Activated CD8-positive, alpha-beta T cell treated with anti-CD3 and anti-CD28 coated beads, Interleukin-2, amount 10 ng/mL, durations not matched to agents 7 days and 5 days (primary cell): ENCODE measurements at places on chromosomes 2 and 18. TPM values are rescaled to one million over a fixed set of nuclear protein-coding genes. Genes with fewer than 3 reads are reported as not detected.

DNA sequence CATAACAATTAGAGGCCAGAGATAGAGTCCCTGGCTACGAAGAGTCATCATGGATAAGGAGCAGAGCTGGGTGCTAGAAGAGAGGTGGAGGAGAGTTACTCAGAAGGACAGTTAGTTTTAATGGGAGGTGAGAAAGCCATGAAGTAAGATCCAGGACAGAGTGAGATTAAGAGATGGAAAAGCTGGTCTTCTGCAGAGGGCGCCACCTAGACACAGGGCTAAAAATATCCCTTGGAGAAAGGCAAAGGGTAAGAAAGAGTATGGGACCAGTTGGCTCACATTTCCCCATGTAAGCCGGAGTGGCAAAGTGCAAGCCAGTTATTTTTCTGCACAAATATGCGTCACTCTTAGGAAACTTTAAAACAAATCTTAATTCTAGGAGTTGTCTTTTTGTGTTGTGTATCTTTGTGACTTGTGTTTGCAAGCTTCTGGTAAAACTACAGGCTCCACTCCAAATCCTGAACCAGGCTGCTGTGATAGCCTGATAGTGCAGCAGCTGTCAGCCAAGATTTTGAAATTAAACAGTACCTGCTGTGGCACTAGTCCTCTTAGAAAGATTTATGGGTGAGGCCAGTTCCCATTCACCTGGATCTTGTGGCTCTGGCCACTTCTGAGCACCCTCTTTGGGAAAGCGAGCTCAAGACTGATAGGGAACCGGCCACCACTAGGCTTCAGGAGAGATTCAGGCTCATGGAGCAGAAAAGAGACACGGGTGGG, 204.2 kb downstream of the TPGS2 start:
- DNase-seq: no peak

GRCh38 chr2:85986121-85986520, 97.3 kb upstream of the ST3GAL5 start:
- DNase-seq: no peak

GRCh38 chr2:231193216-231193615, 5.2 kb upstream of the ARMC9 start:
- no peak for DNase-seq

DNA sequence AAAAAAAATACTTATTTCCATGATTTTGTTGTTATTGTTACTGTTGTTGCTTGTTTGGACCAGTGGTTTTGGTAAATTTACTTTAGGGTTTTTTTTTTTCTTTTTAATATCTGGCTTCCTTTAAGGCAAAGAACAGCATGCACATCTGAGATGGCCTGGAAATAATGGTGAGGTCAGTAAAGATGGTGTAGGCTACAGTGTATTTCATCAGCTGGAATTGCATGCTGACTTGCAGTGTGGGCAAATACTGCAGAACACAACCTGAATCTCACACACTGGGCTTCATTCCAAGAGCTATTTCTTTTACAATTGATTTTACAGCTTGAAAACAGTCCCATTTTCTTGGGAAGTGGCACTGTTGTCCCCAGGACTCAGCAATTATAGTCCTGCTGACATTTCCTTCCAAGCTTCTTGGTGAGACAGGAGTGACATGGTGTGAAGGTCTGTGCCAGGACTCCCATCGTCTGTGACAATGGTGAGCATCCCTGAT, 376.1 kb upstream of the SOX11 start:
- DNase-seq: no peak

DNA sequence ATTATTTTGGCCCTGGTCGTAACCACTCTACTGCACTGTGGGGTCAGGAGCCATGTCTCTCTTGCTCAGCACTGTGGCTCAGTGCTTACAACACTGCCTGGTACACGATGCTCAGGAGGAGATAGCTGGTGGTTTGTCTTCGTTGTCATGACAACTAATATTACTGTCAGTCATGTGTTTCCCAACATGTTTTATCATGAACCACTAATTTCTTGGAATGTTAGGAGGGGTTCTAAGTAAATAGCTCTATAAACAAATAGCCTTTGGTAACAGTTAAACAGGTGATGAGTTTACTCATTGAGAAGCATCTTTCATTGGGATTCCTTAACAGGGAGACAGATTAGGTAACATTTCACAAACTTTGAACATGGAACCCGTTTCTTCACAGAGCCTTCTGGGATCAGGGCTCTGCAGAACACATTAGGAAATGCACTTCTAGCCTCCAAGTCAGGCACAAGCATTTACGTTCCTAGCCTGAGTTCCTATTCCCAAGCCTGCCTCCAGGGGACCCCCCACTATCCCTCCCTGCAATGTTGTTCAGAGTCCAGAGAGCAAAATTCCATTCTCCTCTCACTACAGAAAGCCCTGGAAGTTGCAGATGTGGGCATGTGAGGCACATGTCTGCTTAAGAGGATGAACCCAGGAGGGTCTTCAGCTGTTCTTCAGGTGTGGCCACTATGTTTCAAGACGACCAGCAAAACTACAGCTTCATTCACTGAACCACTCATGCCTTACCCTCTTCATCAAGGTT, 6.4 kb upstream of the RBM44 start:
- DNase-seq: no peak

Gene HRH4
- not detected for total RNA-seq

Gene CTDSP1
- total RNA-seq: 185 TPM

DNA sequence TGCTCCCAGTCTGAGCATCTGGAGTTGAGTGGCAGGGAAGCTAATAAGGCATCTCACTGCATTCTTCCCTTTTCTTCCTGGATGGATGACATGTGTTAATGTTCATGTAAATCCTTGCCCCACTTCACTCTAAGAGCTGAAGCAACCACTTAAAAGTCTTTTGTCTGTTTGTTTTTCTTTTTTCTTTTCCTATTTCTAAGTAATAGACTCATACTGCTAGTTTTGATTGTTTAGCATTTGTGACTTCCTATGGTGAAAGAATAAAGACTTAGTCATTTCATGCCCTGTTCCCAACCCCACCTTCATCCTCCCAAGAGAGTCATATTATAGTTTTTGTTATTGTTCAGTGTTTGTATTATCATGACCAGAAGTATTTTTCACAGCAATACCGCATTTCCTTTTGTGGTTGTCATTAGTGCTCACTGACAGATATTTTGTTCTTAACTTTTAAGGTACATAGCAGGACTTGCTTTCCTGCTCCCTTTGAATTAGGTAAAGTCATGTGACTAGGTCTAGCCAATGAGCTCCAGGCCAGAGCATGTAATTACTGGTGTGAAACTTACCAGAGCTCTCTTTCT, 18.1 kb upstream of the SPP2 start:
- DNase-seq: peak; percentile 63

DNA sequence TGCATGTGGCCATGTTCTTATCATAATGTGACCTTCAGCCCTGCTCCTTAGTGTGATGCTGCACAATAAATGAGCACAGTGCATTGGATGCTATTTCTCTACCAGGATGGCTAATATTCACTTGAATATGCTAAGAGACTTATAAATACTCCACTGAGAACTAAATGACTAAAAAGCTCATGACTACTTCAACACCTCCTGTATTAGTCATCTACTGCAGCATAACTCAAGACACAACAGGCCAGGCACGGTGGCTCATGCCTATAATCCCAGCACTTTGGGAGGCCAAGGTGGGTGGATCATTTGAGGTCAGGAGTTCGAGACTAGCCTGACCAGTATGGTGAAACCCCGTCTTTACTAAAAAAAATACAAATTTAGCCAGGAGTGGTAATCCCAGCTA, 213.4 kb downstream of the RND3 start:
- no peak for DNase-seq

DNA sequence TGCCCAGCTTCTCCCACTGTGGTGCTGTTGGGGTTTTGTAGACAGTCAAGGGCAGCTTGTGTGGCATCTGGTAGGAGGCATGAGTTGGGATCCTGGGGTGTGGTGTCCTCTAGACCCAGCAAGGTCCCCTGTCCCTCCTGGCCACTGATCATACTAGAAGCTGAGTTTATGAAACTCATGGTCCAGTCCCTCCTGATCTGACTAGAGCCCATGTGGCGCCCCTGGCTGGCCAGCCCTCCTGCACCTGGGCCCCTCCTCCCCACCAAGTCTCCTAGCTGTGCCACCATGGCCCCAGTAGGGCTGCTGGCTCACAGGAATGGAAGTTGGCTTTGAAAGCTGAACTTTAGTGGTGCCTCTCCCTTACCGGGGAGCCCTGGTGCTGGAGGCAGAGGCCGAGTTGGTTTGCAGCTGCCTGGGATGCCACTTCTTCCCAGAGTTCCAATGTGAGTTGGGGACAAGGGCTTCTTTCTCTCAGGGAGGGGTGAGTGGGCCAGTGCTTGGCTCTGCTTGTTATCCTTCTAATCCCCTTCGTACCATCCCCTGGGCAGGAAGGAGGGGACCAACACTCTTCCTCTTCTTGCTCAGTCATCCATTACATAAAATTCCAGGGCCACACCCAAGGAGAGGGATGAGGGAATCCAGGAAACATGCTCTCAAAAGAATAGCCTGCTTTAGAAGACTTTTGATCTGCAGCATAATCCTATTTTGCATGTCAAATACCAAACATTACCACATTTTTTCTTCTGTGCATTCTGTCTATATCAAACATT, 37.5 kb upstream of the HAAO start:
- DNase-seq: no peak

DNA sequence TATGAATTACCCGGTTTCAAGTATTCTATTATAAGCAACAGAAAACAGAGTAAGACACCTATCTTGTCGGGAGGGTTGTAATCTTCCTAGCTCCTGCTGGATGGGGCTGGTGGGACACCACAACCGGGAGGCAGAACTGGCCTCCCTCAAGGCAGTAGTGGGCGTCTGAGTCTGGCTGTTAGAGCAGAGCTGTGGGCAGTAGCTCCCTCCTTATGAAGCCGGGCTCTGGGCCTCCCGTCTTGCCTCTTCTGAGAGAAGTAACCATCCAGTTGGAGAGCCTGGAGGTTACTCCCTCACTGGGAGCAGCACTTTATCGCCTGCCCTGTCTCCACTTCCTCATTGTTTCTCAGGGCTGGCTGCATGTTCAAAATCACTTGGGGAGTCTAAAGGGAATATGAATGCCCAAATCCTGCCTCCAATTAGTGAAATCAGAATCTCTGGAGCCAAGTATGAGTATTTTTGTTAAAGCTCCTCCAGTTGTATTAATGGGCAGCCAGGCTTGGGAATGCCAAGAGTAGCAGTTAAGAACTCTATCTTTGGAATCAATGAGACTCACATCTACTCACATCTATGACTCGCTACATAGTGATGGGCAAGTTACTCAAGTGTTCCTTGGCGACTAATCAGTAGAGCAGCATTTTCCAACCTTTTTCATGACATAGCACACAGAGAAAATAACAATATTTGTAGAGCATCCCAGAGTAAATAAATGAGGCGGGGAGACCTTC, 27.3 kb upstream of the NRP2 start:
- no peak for DNase-seq

- DNase-seq: no peak
Measured at GRCh38 chr2:141595316-141595920, 535.4 kb downstream of the LRP1B start.

DNA sequence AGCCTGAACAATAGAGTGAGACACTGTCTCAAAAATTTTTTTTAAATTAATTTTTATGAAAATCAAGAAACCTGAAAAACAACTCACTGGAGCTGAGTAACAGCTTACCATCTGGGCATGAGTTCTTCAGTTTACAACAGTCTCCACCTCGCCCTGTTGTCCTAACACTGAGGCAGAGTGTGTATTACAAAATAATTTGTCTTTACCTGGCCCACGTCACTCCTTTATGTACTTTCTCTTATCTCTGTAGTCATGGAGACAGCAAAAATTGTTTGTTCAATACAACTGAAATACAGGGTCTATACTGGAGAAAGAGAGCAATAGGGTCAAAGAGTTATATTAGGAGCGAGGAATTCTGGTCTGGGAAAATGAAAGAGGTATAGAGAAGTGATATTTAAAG, 48.1 kb downstream of the CYTIP start:
- DNase-seq: no peak

- no peak for DNase-seq
Measured at GRCh38 chr18:54923339-54923956, 35.8 kb downstream of the CCDC68 start.

GRCh38 chr2:198913394-198914152, 544.2 kb downstream of the SATB2 start:
- no peak for DNase-seq

DNA sequence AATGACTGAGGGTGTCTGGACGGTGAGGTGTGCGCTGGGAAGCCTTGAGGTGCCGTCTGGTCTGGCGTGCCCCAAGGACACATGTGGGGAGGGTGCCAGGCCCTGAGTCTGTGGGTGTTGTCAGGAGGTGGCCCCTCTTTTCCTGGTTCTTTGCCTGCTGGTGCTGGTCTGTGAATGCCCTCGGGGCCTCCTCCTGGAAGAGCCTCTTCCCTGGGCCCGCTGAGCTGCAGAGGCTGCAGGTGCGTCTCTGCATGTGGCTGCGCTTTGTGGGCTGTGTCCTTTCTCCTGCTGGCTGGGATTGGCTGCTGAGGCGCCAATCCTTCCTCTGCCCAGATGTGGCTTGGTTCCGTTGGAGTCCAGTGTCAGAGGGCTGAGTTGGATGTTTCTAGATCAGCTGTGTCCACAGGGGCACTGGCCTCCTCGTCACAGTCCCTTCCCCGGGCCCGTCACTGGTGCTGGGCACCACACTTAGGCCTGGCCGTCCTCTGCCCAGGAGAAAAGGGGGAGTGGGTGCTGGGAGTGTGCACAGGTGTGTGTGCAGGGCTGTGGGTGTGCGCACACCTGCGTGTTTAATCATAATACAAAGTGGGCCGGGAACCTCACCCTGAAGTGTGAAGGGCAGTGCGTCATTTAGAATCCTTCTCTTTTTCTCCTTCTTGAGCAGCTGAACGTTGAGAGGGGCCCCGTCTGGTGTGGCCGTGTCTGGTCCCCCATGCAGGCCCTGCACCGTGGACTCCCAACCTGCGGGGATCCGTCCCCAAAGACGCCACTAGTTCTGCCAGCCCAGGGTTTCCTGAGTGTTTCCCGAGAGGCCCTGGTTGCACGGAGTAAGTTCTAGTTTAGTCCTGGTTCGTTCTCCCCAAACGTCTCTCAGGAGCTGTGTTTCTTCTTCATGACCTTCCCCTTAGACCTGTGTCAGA, 35.5 kb downstream of the RTP5 start:
- no peak for DNase-seq

Gene NETO1
- total RNA-seq: not detected

DNA sequence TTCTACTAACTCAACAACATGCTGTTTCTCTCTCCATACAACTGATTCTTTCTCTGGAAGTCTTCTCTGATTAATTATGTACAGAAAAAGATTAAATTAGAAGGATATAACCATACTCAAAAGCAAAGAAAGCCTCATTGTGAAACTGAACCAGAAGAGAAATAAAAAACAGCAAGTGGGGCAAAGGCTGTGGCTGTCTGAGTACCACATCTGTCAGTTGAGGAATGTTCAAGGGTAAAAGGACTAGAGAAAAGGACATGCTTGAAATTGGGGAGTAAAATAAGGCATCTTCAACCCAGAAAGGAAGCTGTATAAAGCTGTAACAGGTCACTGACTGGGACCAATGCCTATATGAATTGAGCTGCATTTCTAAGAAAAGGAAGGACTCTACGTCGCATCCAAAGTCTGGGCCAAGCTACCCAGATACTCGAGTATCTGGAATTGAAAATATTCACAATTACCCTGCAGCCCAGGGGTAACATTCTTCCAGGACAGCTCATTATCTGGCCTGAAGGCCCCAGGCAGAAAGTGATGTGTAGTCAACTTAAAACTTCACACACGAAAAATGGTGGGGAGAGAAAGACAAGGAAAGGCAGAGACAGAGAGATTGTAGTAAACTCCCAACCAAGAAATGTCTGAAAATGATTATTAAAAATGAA, 356.0 kb upstream of the GALNT5 start:
- no peak for DNase-seq
